Activated effector memory CD4-positive, alpha-beta T cell treated with Interleukin-2 at 50 U/mL for 16 hours (primary cell): ENCODE measurements at places on chromosomes 2 and 18.

GRCh38 chr2:138516030-138516704 is 14.6 kb downstream of the SPOPL start:
- DNase-seq: no peak

GRCh38 chr2:47062681-47063537 is 92.2 kb downstream of the STPG4 start:
- DNase-seq: no peak

- no peak for DNase-seq
Observed at GRCh38 chr2:29615183-29615582, 306.2 kb downstream of the ALK start.

- DNase-seq: no peak
Observed at GRCh38 chr2:217996361-217996760, 6.4 kb downstream of the TNS1 start.

DNA sequence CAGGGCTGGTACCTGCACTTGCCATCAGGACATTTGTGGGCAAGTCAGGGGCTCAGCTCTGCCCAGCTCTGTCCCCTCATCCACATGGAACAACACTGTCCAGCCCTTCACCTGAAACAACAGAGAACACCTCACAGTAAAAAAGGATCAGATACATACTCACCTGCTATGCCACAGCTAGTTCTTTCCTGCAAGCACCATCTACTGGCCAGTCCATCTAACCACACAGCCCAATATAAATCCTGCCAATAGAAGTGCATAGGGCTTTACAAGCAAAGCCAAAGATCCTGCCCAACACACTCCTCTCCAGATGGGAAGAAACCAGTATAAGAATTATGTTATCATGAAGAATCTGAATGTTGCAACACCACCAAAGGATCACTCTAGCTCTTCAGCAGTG is 52.2 kb upstream of the GALNT13 start:
- no peak for DNase-seq

DNA sequence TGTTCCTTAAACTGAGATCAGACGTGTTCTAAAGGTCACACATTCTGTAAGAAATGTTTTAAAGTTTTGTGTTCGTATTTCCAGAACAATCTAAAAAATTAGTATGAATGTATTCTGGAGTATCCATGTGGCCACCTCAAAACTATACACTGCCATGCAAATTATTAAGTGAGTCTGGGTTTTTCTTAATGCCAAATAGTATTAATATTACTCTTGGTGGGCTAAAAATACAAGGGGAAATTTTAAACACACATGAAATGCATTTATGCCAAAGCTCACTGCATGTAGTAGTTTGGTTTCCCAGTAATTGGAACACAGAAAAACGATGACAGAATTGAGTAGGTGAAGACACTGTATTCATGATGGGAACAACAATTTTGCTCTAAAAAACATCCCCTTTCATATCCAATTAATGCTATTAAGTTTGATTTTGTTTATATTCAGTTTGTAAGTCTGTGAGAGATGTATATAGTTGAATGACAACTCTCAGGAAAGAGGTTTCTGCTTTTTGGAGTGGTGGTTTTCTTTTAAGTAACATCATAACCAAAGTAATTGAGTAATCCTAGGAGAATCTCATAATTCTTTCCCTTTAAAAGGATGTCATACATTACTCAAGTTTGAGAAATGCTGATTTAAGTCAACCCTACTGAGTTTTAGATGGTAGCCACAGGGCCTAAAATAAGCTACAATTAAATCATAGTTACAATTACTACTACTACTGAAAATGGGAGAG is 75.7 kb upstream of the CDCA7 start:
- DNase-seq: no peak

DNA sequence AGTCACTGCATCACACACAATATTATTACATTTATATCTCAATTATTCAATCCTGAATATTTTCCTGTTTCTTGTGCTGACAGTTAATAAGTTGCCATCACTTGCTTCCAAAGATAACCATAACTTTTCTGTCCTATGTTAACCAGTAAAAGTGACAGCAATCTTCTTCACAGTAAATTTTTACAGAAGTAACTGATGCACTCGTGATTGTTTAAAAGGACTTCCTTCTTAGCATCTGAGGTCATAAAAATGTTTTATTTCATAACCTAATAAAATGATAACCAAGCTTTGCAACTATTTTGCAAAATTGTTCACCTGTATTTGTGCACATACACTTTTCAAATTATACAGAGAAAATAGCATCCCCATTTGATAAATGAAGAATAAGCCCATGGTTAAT is 20.6 kb upstream of the ANKRD62 start:
- no peak for DNase-seq

GRCh38 chr2:157761520-157761919 is 114.6 kb downstream of the ACVR1 start:
- DNase-seq: no peak

- DNase-seq: no peak
Observed at GRCh38 chr2:173511942-173512341, 157.3 kb downstream of the CDCA7 start.

DNA sequence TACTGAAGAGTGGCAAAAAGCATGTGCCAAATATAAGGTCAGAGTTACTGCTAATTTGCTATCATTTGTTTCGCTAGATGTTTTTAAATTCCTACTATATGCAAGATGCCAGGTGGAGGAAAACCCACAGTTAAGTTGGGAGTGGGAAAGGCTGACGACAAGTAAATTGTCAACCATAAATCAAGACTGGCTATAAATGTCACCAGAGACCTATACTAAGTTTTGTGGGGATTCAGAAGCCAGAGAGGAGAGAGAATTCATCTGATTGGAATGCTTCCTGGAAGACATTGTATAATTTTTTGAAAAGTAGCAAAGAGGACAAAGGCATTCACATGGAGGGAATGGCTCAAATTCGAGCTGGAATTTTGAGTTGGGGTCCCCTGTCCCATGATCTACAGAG is 64.3 kb downstream of the CFAP221 start:
- DNase-seq: no peak

DNA sequence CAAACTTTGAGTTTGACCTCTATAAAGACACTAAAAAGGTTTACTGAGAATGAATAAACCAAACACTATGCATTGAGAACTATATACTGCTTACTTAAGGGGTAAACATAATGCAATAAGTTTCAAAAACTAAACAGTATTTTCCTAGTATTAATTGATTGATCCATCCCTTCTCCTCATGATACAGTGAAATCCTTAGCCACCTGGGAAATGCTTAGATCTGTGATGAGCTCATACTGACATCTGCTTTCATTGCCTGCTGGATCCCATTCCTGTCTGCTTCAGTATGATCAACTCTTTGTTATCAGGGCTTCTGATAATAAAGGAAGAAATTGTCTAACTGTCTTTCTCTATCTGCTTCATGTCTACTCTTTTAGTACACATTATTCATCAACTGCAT is 74.9 kb upstream of the UBE2E3 start:
- DNase-seq: no peak

- DNase-seq: no peak
Observed at GRCh38 chr2:166282154-166282553, 93.6 kb downstream of the SCN9A start.

- no peak for DNase-seq
Observed at GRCh38 chr2:190908532-190908931, 27.9 kb downstream of the GLS start.

DNA sequence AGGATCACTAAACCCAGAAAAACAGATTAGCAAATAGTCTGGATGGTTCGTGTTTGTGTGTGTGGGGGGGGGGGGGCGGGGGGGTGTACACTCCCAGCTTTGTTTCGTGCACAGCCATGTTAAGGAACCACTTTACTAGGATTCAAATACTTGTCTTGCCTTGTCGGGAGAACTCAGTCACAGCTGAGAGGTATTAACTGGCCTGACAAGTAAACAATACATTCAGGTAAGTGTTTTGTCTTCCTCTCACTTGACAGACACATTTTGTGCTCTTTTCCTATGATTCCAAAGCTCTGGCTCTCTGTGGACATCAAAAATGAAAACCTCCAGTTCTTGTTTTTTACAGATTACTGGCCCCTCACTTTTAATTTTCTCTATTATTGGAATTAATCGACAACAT is 173.5 kb downstream of the LRP1B start:
- DNase-seq: no peak

DNA sequence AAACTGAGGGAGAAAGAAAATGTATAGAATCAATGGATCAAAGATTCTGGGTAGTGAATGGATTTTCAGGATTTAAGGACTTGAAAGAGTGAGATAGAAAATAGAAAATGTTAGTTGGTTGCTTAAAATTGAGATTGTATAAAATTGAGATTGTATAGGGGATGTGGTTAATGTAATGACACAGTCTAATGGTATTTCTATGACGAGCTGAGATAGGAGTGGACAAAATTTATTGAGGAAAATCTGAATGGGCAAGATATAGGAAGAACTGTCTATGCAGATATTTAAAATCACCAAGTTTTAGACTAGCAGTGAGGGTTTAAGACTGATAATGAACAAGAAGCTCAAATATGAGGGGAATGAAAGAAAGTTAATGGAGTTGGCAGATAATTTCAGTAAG is 406.6 kb downstream of the NYAP2 start:
- DNase-seq: no peak

GRCh38 chr18:51068105-51068504 is 38.1 kb downstream of the SMAD4 start:
- DNase-seq: no peak

- no peak for DNase-seq
Observed at GRCh38 chr18:27249933-27250332, 64.8 kb upstream of the CHST9 start.

DNA sequence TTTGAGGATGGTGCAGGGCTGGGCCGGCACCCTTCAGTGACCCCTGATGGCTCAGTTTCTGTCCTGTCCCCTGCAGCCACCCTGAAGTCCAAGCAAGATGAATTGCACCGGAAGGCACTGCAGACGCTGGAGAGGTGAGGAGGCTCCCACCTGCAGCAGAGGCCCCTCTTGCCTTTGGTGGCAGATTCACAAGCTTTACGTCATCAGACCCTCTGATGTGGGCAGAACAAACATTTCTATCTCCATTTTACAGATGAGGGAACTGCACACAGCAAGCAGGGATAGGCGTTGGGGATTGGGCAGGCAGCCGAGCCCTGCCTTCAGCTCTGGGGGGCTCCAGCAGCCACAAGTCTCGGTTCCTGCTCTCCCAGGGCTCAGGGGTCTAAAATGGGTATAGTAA is 107.7 kb upstream of the MCFD2 start:
- DNase-seq: no peak

GRCh38 chr18:13681701-13682100 is 44.7 kb downstream of the FAM210A start:
- DNase-seq: no peak

DNA sequence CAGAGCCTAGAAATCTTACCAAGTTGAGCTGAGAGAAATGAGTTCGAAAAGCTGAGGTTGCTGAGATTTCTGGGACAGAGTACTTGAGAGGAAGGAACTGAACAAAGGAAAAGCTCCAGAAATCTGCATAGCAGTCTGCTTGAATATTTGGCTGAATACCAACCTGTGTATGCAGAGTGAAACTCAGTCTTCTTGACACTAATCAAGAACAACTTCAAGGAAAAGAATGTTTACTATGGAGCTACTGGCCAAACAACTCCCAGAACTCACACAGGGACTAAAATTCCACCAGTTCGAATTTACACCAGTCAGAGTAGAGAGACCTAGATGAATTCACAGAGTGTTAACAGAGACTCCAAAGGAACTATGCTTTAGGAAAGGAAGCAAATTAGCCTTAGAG is 66.5 kb downstream of the USP37 start:
- DNase-seq: no peak

GRCh38 chr2:239644011-239644410 is 243.2 kb upstream of the HDAC4 start:
- no peak for DNase-seq

DNA sequence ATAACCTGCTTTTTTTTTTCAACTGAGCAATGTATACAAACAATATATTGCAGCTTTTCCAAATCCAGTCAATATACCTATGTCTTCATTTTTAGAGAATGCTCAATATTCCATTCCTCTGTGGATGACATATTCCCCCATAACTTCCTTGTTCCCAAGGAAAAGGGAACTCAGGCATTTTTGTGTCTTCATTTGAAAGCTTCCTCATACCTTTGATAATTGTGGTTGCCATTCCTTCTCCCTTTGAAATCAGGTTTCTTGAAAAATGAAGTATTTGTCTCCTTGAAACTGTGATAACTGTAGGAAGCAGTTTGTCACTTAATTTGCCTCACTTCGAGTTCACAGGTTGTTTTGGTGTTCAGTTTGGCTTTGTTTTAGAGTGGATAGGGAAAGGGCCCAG is 13.5 kb downstream of the ELAC1 start:
- DNase-seq: no peak

GRCh38 chr18:78123926-78124797 is 855.5 kb upstream of the SALL3 start:
- no peak for DNase-seq

- DNase-seq: no peak
Observed at GRCh38 chr2:218547511-218547910, 20.6 kb downstream of the USP37 start.

DNA sequence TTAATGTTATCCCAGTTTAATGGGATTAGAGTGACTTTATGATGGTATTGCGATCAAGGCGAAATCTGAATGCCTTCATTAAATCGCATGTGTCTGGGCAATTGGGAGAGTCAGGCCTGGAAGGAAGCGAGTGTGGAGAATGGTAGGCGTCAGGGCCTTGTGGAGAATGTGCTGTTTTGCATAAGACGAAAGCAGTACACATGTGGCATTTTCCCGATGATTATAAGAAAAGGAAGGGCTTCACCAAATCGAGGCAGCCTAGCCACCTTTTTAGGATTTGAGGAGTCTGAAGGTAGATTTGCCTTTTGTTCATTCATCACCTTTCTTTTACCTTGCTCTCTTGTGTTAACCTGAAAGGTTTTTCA is 1.0 kb downstream of the ZNF532 start:
- DNase-seq: no peak

DNA sequence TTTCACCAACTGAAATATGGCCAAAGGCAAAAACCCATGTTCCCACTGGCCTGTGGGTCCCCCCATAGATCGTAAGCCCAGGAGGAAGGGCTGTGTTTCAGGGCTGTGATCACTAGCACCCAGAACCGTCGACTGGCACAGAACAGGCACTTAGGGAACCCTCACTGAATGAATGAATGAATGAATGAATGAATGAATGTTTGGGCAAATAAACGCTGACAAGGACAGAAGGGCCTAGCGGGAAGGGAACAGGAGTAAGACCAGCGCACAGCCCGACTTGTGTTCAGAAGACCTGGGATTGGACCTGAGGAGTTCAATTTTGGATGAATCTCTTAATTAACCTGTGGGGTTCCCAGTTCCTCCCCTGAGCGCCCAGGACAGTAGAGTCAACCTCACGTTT is 76.2 kb downstream of the TPO start:
- no peak for DNase-seq
